ENCODE measurements at places on chromosomes 16 and 17.

DNA sequence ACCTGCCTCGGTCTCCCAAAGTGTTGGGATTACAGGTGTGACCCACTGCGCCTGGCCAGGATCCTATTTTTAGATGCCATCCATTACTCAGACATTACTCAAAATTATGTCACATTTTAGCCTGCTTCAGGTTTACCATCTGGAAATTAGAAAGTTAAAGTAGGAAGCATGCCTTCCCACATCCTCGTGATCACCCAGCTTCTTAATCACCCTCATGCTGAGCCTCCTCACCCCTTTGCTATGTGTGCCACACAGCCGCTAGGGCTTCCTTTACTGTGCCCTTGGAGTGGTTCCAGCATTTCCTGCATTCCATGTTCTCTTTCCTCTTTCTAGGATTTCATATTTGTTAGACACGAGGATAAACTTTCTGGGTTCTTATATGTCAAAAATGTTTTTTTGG is 9.3 kb downstream of the ADORA2B start:
- DNase-seq: no peak

- no peak for DNase-seq
Observed at GRCh38 chr17:3870871-3871306, 22.0 kb downstream of the CAMKK1 start.

DNA sequence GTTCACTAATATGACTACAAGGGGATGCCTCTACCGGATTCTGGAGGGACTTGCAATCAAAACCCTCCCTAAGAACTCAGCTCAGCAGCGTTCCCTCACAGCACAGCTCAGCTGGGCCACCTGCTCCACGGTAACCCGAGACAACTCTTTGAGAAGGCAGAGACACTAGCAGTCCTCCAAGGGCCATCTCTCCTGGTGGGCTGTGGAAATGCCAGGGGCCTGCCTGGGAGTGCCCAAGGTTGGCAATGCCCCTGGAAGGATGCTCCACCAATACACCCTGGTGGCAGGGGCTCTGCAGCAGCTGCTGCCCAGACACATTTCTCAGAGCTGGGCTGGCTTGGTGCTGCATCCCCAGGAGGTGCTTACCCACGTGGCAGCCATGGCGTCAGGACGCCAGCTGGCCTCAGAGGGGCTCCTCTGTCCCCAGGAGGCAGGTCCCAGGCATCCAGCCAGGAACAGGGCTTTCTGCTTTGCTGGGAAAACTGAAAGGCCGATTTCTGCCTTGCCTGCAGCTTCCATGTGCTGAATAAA is 16.5 kb downstream of the CDIP1 start:
- DNase-seq: no peak

GRCh38 chr17:45925311-45925710 is 31.0 kb downstream of the MAPT start:
- no peak for DNase-seq

GRCh38 chr17:3875317-3875716 is 17.5 kb downstream of the CAMKK1 start:
- no peak for DNase-seq
